ENCODE measurements at places on chromosomes 11 and 22. TPM values are rescaled to one million over a fixed set of nuclear protein-coding genes. Genes with fewer than 3 reads are reported as not detected.

GRCh38 chr11:43921561-43922294 is 20.7 kb upstream of the C11orf96 start:
- H3K27ac ChIP-seq = no peak overlapping the region
- no peaks in the 10 kb centered on the region for H3K27me3 ChIP-seq
- no peak overlapping the region for H3K4me3 ChIP-seq
- no peaks in the 10 kb centered on the region for H3K36me3 ChIP-seq
- no peak for DNase-seq

DNA sequence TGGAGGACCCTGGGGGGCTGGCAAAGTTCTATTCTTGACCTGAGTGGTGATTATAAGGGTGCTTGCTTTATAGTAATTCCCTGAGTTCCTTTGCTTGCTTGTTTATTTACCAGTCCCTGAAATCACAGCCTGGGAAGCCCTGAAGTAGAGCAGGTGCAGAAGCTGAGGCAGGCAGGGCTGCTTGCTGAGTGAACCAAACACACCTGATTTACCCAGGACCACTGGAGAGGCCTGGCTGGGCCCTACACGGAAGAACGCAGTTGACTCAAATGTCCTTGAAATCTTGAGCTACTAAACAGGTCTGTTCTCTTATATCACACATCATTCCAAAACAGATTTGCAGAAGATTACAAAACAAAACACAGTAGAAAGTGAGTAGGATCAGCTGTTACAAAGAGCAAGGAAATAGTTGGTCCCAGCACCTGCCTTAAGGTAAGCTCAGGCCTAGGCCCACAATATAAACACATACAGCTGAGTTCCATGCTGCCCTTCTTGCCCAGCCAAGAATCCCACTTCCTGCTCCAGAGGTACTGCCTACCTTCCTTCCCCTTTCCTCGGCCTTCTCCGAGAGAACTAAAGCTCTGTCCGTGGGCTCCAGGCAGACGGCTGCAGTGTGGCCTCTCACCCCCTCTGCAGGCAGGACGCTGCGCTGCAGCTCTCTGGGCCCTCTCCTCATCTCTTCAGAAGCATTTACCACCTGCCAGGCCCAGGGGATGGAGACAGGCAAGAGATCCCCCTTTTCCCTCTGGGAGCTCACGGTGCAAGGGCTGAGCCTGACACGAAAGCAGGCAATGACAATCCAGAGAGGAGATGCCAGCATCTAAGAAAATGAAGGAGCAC is 46.1 kb upstream of the SCUBE2 start:
- H3K4me1 ChIP-seq = peaks cover 6% of the 10 kb centered on the region
- no peaks in the 10 kb centered on the region for H3K27me3 ChIP-seq
- H3K4me3 ChIP-seq = no peak overlapping the region
- peaks cover 5% of the 10 kb centered on the region for H3K36me3 ChIP-seq
- DNase-seq = peak; percentile 41

- no peaks in the 10 kb centered on the region for H3K36me3 ChIP-seq
- no peak overlapping the region for H3K27ac ChIP-seq
- no peaks in the 10 kb centered on the region for H3K27me3 ChIP-seq
- no peak for DNase-seq
Measured at GRCh38 chr11:94593030-94593429, 25.9 kb downstream of the PIWIL4 start.

PTPN5 gene
- not detected for polyA plus RNA-seq

DNA sequence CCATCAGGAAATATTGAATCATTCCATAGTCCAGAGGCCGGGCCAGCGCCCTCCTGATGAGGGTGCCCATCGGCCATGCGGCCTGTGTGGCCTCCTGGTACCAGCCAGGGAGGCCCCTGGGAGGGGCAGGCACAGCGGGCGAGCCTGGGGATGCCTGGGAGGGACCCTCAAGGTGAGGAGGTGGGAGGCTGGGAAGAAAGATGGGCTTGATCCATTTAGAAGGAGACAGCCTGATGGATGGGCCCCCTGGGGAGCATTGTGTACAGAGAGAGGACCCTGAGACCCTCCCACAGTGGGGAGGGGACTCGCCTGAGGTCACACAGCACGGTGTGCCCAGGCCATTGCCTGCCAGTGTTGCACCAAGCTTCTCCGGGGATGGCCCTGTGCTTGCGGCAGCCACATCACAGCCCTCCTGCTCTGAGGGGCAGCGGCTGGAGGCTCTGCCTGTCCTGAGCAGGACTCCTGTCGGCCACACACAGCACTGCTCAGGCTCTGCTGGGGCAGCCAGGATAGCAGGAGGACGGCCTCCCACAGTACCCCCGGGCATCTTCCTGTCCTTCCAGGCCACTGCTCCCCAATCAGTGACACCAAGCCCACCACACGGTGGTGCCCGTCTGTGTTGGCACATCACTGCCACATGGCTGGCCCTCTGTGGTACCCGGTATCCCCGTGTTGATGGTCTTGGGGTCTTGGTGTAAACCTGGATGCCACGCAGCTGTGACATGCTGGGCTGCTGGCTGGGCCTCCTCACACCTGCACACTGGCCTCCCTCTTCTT is 290.0 kb downstream of the TBC1D22A start:
- no peaks in the 10 kb centered on the region for H3K27me3 ChIP-seq
- H3K36me3 ChIP-seq = peaks cover 27% of the 10 kb centered on the region
- H3K4me3 ChIP-seq = no peak overlapping the region

DNA sequence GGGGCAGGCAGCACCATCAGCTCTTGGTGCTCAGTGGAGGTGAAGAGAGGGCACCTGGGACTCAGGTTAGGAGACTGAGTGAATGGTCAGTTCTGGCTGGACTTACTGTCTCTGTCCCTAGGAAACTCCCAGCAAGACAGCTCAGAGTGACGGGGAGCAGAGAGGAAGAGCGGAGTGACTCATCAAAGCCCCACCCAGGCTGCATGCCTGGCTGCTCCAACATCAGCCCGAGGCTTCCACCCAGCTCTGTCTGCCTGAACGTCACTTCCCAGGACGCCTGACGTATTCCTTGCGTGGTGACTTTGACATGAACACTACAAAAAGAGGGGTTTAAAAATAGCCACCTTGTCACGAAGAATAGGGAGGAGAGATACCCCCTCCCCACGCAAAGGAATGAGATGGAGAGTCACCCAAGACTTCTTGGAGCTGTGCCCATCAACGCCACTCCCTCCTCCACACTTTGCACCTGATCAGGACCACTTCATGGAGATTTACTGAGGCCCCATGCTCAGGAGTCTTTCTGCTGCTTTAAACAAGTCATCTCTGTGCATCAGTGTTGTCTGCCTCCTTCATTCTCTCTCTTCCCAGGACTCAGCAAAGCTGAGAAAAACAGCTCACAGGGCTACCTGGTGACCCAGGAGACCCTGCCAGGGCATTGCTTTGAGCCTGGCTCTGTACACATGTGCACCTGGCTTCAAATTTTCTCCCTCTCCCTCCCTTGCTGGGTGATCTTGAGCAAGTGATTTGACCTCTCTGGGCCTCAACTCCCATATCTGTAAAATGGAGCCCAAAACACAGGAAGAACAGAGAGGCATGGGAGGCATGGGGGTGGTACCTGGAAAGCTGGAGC is 83.1 kb downstream of the MN1 start:
- H3K27me3 ChIP-seq = peaks cover 19% of the 10 kb centered on the region
- H3K4me1 ChIP-seq = no peaks in the 10 kb centered on the region
- no peak overlapping the region for H3K27ac ChIP-seq
- peaks cover under 1% of the 10 kb centered on the region for H3K36me3 ChIP-seq

- no peaks in the 10 kb centered on the region for H3K36me3 ChIP-seq
- no peak overlapping the region for H3K4me3 ChIP-seq
- peaks cover 22% of the 10 kb centered on the region for H3K4me1 ChIP-seq
- DNase-seq = no peak
- H3K27me3 ChIP-seq = no peaks in the 10 kb centered on the region
Measured at GRCh38 chr22:21659864-21660525, 5.8 kb upstream of the PPIL2 start.

NELL1 gene
- polyA plus RNA-seq = not detected

RAC2 gene
- polyA plus RNA-seq = 783 TPM

DNA sequence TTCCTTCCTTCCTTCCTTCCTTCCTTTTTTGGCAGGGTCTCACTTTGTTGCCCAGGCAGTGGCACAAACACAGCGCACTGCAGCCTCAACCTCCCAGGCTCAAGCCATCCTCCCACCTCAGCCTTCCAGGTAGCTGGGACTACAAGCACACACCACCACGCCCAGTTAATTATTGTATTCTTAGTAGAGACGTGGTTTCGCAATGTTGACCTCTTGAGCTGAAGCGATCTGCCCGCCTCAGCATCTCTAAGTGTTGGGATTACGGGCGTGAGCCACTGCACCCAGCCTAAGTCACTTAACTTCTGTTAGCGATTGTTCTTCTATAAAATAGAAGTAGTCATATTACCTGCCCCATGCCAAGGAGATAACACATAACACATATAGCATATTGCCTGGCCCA is 2.8 kb upstream of the SYTL2 start:
- no peak for DNase-seq
- H3K27me3 ChIP-seq = peaks cover 6% of the 10 kb centered on the region
- no peaks in the 10 kb centered on the region for H3K36me3 ChIP-seq
- peak overlapping the region; percentile 44 for H3K4me3 ChIP-seq
- no peak overlapping the region for H3K27ac ChIP-seq

WT1 gene
- not detected for polyA plus RNA-seq

GRCh38 chr22:39545386-39546365 is 13.1 kb upstream of the RPS19BP1 start:
- H3K4me3 ChIP-seq = no peak overlapping the region
- peaks cover 18% of the 10 kb centered on the region for H3K4me1 ChIP-seq
- H3K36me3 ChIP-seq = peaks cover 8% of the 10 kb centered on the region
- DNase-seq = no peak
- H3K27ac ChIP-seq = peak overlapping the region; percentile 85

SEPTIN5 gene
- 0.38 TPM for polyA plus RNA-seq

- H3K36me3 ChIP-seq = no peaks in the 10 kb centered on the region
- no peak overlapping the region for H3K27ac ChIP-seq
- no peak overlapping the region for H3K4me3 ChIP-seq
Measured at GRCh38 chr11:66042996-66043906, 5.7 kb downstream of the GAL3ST3 start.

OR5B21 gene
- polyA plus RNA-seq = not detected

DNA sequence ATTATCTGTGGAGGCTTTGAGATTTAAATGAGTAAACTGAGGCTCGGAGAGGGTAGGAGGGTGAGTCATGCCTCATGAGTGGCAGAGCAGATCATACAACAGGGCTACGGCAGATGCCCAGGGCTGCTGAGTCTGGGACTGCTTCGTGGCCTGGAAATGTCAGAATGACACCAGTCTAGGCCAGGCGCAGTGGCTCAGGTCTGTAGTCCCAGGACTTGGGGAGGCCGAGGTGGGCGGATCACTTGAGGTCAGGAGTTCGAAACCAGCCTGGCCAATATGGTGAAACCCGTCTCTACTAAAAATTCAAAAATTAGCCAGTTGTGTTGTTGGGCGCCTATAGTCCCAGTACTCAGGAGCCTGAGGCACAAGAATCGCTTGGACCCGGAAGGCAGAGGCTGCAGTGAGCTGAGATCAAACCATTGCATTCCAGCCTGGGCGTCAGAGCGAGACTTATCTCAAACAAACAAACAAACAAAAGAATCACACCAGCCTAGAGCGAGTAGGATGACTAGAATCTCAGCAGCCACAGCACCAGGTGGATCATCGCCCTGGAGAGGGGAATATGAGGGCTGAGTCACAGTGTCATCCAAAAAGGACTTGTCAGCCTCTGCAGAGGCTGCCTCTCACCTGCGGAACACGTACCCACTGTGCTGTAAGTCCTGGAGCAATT is 48.6 kb upstream of the ADA2 start:
- H3K27me3 ChIP-seq = no peaks in the 10 kb centered on the region
- no peak for DNase-seq
- no peak overlapping the region for H3K27ac ChIP-seq

GRCh38 chr11:128422576-128423370 is 164.6 kb downstream of the ETS1 start:
- H3K4me1 ChIP-seq = peaks cover 36% of the 10 kb centered on the region
- no peak overlapping the region for H3K4me3 ChIP-seq
- no peaks in the 10 kb centered on the region for H3K36me3 ChIP-seq
- H3K27me3 ChIP-seq = no peaks in the 10 kb centered on the region
- no peak overlapping the region for H3K27ac ChIP-seq

DNA sequence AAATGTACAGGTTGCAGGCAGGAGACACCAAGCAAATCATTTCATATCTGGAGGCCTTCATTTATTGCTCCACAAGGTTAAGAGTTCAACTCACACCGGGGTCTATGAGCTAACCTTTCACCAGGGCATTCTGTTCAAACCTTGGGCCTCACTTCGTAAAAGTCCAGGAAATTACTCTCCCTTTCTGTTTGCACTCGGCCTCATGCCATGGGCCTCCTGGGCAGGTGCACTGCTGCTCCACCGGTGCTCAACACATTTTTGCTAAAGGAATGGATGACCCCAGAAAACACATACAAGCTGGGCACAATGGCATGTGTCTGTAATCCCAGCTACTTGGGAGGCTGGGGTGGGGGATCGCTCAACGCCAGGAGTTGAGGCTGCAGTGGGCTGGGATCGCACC is 16.6 kb upstream of the RRP7A start:
- peak overlapping the region; percentile 94 for H3K27ac ChIP-seq
- H3K36me3 ChIP-seq = no peaks in the 10 kb centered on the region
- peaks cover 34% of the 10 kb centered on the region for H3K4me1 ChIP-seq
- no peaks in the 10 kb centered on the region for H3K27me3 ChIP-seq
- peak overlapping the region; percentile 76 for H3K4me3 ChIP-seq

DNA sequence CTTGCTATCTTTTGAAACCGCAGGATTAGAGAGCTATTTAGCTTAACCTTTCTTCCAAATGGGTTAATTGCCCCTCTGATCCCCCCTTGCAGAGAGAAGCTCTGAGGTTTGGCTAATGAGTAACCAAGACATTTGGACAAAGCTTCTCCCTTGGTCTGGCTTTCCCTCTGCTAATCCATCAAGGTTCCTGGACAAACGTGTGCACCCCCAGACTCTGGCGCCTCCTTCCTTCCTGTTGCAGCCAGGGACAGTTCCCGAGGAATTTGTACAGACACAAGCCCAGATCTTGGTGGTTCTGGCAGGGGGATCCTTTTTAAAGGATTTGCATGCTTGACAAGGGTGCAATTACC is 1.6 kb downstream of the KIAA1671 start:
- peak overlapping the region; percentile 74 for H3K4me3 ChIP-seq
- no peak overlapping the region for H3K27ac ChIP-seq
- H3K4me1 ChIP-seq = peaks cover 8% of the 10 kb centered on the region

DNA sequence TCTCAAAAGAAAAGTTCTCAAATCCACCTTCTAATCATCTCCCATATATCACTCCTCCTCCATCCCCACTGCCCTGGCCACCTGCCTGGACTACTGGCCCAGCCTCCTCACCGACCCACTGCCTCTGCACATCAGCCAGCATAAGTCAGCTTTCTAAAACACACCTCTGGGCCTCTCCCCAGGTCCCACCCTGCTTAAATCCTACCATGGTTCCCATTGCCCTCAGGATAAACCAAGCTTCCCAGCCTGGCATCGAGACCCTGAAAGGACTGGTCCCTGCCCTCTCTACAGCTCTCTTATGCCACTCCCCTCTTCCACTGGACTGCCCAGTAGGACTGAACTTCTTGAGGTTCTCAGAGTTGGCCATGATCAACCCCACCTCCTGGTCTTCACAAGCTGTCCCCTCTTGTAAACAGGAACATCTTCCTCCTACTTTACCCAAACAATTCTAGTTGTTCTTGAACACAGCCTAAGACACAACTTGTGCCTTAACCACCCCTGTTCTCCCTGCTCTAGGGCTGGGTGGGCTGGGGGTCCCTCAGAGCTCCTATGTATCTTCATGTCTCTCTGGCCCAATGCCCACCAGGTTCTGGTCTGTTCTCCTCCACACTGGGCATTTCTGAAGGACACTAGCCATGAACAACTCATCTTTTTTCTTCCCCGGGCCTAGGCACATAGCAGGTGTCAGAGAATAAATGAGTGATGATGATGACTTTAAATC is 12.6 kb upstream of the P2RY6 start:
- no peak overlapping the region for H3K27ac ChIP-seq
- peaks cover 1% of the 10 kb centered on the region for H3K36me3 ChIP-seq
- H3K4me1 ChIP-seq = no peaks in the 10 kb centered on the region
- H3K27me3 ChIP-seq = peaks cover 15% of the 10 kb centered on the region

MFNG gene
- polyA plus RNA-seq = 145 TPM

PTPRJ gene
- 4.3 TPM for polyA plus RNA-seq

- DNase-seq = peak; percentile 68
- peaks cover 21% of the 10 kb centered on the region for H3K4me1 ChIP-seq
- no peaks in the 10 kb centered on the region for H3K36me3 ChIP-seq
Measured at GRCh38 chr11:72584293-72584938, 89.8 kb downstream of the PDE2A start.
